ENCODE measurements at places on chromosomes 5 and 9.
A peak's percentile ranks its signal among the peaks of the same experiment; 100 is the strongest.

- DNase-seq: no peak
Measured at GRCh38 chr5:545641-546375, 21.6 kb upstream of the SLC9A3 start.

GRCh38 chr5:52801329-52801728 lies 13.6 kb downstream of the ITGA1 start:
- no peak for DNase-seq

GRCh38 chr5:95931079-95931833 lies 30.4 kb downstream of the ELL2 start:
- DNase-seq: no peak

GRCh38 chr9:99019510-99020331 lies 76.0 kb downstream of the COL15A1 start:
- DNase-seq: peak; percentile 95

- DNase-seq: no peak
Measured at GRCh38 chr9:126393876-126394275, 67.2 kb downstream of the MVB12B start.

GRCh38 chr9:80447876-80448275 lies 876.1 kb downstream of the TLE4 start:
- no peak for DNase-seq

DNA sequence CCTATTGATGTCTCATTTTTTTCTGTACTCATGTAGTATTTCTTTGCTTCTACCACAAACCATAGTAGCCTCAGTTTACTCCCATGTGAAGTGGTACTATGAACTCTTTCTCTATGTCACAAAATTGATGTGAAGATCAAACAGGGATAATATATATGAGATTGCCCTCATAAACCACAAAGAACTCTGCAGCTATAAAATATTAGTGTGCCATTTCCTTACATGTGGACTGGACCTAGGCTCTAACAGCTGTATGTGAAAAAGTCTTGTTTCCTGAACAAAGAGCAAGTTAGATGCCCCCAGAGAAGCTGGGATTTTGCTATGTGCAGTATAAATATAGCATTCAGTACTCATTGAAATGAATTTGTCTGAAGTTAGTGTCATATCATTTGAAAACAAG lies 412.6 kb upstream of the ADAMTSL1 start:
- DNase-seq: no peak

DNA sequence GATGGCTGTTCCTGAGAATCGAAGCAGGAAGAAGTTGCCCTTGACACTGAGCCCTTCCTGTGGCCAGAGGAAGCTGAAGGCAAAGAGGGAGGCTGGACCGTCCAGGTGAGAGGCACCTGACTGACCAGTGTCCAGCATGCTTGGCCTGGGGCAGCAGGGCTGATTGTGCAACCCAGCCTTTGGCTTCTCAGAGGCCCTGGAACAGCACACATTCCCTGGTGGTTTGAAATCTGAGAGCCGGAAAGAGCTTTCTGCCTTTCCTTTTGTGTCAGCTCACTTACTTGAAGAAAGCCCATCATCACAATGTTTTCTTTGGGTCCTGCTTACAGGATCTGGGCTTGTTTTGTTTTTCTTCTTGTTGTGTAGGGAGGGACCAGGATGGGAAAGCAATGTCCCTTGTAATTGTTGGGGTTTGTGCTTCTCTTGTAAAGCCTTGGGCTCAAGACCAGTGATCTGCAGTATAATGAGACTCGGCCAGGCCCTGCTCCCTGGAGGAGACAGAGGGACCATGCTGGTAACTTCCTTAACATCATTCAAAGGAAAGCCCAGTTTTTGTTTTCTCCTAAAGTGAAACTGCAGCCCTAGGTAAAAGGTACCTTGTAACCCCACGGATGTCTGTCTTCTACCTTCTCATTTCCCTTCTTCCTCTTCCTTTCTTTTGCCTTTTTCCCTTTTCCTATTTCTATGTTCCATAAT lies 213.7 kb downstream of the NXNL2 start:
- peak; percentile 59 for DNase-seq

GRCh38 chr9:73219985-73220626 lies 68.4 kb downstream of the ANXA1 start:
- peak; percentile 3 for DNase-seq

GRCh38 chr5:139774980-139775661 lies 20.5 kb upstream of the PSD2 start:
- DNase-seq: no peak

DNA sequence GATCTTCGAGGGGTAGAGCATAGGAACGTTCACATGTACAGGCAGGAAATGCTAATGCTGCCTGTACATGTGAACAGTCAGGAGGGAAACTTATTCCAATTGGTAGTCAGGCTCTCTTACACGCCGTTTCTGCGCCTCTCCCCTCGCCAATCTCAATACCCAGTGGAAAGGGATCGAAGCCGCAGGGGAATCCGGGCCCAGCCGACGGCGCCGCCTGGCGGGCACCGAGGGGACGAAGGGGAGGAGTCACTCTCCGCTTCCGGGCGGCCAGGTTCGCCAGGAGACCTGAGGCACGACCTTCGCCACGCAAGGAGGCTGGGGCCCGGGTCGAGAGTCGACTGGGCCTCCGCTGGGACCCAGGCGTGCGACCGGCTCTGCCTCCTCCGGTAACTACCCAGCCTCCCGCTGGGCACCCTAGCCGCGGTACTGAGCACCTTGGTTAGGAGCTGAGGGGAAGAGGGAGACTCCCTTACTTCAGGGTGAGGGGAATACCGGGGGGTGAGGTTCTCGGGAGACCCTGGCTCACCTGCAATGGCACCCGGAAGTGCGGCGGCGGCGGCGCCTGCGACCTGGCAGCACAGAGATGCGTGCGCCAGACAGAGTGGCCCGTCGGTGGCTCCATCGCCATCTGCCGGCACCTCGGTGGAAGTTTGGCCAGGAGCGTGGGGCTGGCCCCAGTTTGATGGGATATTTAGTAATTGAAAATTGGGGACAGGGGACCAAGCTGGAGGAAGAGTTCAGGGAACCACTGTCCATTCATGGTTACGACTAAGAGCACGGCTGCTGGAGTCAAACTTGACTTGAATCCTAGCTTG lies at the start of gene PIGO:
Gene PIGO, minus strand, starts transcription at position 557 of the 815 bp plus-strand sequence. CDS start 1,026 bp downstream, outside the sequence.
- no peak for DNase-seq

DNA sequence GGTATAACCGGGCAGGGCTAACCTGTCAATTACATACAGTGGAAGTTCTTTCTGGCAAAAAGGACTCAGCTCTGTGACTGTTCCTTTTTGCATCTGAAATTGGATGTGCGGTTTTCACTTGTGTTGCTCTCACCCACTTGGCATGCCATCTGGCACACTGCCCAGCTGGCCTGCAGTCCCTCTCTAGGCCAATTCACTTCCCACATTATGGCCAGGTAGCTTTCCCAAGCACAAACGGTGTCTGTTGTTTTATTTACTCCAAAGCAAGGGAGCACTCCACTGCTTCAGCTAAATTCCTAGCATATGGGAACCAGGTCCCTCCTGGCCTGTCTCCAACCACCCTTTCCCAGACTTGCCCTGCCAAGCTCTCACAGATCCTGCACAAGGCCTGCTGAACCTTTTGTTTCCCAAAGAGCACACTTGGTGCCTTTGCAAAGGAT lies 132.5 kb downstream of the SEMA6A start:
- no peak for DNase-seq

GRCh38 chr5:150353032-150353675 lies 4.3 kb upstream of the TCOF1 start:
- no peak for DNase-seq

DNA sequence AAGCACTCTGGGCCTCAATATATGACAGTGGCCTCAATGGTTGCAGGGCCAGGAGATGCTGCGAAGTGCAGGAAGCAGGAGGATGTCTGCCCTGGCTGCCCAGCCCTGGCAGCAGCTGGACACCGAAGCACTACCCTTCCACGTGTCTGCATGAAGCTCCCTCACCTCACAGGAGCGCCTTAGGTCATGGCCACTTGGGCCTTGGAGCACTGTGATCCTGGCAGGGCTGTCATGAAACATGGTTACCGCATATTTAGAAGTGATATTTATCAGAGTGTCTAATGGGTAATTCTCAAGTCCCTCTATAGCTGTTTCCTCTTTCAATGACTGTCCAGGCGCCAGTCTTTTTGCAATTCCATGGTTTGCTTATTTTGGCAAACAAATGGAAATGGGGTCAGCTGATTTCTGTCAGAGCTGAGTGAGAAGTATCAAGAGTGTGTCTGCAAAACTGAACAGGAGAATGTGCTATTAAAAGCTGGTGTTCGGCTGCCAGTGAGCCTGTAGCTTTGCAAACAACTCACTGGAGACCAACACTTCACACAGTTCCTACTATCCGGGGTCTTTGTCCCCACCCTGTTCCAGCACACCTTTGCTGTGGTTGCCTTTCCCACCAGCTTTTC lies 285.9 kb downstream of the KIF4B start:
- no peak for DNase-seq

GRCh38 chr5:119280380-119280779 lies 75.4 kb upstream of the TNFAIP8 start:
- no peak for DNase-seq

- DNase-seq: no peak
Measured at GRCh38 chr5:173643964-173644363, 27.5 kb upstream of the BOD1 start.

DNA sequence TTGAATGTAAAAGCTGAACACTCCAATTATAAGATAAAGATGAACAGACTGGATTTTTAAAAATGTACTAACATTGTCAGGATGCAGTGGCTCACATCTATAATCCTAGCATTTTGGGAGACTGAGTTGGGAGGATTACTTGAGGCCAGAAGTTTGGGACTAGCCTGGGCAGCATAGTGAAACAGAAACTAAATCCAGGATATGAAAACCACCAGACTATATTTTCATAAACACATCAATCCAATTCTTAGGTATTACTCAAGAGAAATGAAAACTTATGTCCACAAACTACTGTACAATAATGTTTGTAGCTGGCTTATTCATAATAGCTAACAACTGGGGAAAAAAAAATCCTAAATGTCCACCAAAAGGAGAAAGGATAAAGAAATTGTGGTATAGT lies 26.8 kb upstream of the NAA35 start:
- DNase-seq: no peak

DNA sequence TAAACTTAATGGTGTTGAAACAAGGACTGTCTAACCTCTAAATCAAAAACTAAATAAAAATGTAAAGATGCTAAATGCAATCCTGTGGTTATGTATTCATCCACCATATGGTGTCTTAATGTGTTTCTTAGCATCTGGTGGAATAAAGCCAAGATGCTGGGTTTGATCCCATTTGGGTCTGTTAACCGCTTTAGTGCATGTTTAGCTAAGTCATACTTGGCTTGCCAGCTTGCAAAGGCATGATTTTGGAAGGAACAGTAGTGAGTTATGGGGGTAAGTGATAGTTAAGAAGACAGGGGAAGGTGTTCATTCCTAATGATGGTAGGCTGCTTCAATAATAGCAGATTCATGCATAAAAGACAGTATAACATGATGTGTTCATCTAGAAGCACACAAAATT lies 139.0 kb upstream of the SLC27A6 start:
- DNase-seq: no peak

GRCh38 chr9:83334320-83334719 lies 203.9 kb downstream of the FRMD3 start:
- peak; percentile 52 for DNase-seq

GRCh38 chr5:31404325-31404724 lies 127.6 kb downstream of the DROSHA start:
- DNase-seq: no peak

DNA sequence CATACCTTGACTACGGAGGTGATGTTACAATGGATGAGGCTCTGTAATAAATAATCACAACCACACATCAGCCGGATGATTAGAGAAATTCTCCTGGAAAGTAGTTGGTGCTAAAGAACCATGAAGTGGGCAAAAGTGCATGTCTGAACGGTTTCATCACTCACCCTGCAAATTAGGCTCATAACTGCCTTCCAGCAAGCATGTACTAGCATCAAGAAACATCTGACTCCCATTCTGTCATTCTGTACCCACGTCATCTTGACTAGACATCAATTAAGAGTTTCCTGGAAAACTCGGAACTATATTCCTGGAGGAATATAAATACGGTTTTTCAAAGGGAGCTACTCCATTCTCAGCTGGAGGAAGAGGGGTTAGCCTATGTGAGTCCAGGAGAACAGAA lies 52.2 kb downstream of the HSD17B3 start:
- DNase-seq: no peak

DNA sequence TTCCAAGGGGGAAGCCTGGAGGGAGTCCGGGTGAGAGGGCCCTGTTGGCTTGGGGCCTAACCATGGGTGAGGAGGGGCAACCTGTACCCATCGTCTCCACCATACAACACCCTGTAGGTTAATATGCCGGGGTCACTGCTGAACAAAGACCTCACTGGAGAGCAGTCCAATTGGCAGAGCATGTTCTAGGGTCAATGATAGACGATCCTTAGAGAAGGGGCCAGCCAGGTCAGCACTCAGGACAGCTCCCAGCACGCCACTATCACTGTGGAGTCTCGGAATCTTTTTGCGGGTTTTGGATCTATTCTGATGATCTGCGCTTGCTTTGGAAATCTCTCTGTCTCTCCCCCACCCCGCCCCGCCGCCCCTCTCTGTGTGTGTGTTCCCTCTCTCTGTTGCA lies 218.4 kb upstream of the MVB12B start:
- DNase-seq: no peak

DNA sequence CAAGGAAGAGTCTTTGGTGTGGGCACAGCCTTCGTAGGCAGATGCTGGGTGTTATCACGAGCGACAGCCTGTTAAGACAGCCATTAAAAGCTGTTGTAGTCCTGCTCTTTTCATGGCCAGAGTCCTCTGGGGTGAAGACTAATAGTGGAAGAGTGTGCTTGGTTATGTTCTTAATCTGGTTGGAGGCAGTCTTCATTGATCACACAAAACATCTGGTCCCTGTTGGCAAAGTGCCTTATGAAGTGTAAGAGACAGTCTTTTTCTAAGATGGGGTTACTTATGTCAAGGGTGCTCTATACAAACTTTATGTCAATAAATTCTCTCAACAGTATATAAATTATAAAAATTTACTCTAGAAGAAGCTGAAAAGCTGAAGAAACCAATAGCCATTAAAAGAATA lies 280.4 kb downstream of the CAAP1 start:
- DNase-seq: no peak

- no peak for DNase-seq
Measured at GRCh38 chr5:76083555-76084495, 642 bp downstream of the SV2C start.

GRCh38 chr9:94082553-94082952 lies 1.7 kb upstream of the PTPDC1 start:
- no peak for DNase-seq

GRCh38 chr5:97135868-97136267 lies 6.5 kb downstream of the LIX1 start:
- DNase-seq: no peak

DNA sequence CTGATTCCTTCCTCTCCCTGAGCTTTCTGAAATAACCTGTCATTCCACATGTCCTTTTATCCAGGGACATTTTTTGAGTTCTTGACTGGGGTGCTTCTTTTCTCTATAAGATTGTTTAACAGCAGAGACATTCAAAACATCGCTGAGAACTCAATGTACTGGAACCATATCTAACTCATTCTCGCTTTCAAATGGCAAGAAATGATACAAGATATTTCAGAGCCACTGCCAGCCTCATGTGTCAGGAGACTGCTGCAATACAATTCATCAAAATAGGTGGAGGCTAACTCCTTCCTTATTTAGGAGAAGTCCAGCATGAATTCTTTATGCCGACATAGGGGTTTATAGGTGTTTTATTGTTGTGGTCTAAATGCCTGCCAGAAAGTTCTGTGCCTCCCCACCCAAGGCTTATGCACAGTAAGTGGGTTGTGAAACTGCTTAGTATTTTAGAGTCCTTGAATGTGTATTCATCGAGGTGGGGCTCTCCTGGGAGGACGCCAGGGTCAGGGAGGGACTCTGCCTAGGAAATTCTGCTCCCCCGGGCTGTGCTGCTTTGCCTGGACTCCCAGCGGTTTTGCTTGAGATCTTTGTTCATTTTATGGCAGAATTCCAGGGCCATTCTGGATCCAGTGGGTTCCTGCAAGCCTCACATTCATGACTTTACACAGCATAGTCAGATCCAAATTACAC lies 53.9 kb downstream of the ZNF474 start:
- DNase-seq: peak; percentile 64

Measured in GM04503 (cell line).